ENCODE measurements at places on chromosomes 7 and 10. TPM values are rescaled to one million over a fixed set of nuclear protein-coding genes. Genes with fewer than 3 reads are reported as not detected.

DNA sequence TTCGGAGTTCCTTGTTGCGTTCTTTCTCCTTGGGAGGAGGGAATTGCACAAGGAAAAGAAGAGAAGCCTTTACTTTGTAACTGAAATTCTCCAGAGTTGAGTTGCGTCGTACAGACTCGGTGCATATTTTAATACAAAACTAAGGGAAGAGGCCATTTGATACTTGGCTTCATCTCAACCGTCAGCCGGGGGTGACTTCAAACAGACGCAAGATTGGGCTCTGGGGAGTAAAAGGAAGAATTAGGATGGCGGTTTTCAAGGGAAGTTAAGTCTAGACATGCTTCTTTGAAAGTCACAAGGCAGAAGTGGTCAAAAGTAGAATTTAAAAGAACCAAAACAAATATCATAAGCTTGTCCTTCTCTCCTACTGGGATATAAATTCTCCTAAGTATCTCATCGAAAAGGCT is 1.6 kb downstream of the PRR15 start:
- DNase-seq: no peak

- no peak for DNase-seq
These were observed 254.5 kb upstream of the RNF32 start for GRCh38 chr7:156386097-156386496.

- no peak for DNase-seq
These were observed 104.2 kb downstream of the WNT2 start for GRCh38 chr7:117218700-117219099.

- no peak for DNase-seq
These were observed 3.0 kb upstream of the CXCL12 start for GRCh38 chr10:44387853-44388251.

DNA sequence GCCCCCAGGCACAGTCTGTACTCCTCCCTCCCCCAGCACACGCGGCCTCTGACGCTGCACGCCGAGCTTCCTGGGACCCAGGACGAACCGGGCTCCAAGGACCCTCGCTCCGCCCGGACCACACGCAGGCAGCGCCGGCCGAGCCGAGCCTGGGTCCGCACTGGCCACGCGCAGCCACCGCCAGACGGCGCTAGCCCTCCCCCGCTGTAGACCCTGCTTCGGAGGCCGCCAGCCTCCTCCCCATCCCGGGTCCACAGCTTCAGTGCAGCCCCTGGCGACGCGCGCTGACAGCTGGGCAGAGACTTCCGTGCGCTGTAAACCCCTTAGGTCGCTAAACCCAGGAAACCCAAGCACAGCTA is 936 bp upstream of the TCERG1L start:
- no peak for DNase-seq

DNA sequence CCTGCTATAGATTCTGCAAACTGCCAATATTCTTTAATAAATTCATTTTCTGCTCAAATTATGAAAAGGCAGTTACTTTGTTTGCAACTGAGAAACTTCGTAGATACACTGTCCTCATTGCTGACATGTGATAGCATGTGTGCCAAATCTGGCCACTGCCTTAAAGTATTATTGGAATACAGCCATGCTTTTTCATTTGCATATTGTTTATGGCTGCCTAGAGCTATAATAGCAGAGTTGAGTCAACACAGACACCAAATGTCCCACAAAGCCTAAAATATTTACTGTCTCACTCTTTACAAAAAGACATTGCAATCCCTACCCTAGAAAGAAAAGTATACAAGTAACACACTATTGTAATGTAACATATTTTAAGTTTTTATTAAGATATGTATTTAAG is 647.4 kb downstream of the XPNPEP1 start:
- no peak for DNase-seq

DNA sequence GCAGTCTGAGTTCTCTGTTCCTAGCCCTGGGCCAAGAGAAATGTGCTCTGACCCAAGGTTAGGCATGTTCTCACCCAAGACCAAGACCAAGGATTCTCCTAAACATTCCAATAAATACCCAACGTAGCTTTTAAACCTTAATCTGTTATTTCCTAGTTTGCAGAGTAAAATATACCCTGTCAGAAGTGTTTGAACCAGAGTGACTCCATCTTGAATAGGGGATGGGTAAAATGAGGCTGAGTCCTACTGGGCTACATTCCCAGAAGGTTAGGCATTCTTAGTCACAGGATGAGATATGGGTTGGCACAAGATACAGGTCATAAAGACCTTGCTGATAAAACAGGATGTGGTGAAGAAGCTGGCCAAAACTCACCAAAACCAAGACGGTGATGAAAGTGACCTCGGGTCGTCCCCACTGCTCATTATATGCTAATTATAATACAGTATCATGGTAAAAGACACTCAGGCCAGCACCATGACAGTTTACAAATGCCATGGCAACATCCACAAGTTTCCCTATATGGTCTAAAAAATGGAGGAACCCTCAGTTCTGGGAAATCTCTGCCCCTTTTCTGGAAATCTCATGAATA is 27.7 kb downstream of the PLXNA4 start:
- DNase-seq: no peak

The TEX36 gene
- total RNA-seq: not detected

The ATOH7 gene
- total RNA-seq: not detected

The FZD8 gene
- total RNA-seq: 26.5 TPM

The RPEL1 gene
- total RNA-seq: not detected

The ZNF33A gene
- 3.2 TPM for total RNA-seq

The UBTD1 gene
- total RNA-seq: 23.3 TPM

The NUTM2D gene
- total RNA-seq: 2.1 TPM

The GOLGA7B gene
- 5.1 TPM for total RNA-seq

The PTF1A gene
- not detected for total RNA-seq

The STEAP1 gene
- total RNA-seq: not detected
